ENCODE measurements at places on chromosomes 13 and 19.
A peak's percentile ranks its signal among the peaks of the same experiment; 100 is the strongest.

- no peak for DNase-seq
Observed at GRCh38 chr13:90757127-90757680, 590.3 kb upstream of the MIR17HG start.

DNA sequence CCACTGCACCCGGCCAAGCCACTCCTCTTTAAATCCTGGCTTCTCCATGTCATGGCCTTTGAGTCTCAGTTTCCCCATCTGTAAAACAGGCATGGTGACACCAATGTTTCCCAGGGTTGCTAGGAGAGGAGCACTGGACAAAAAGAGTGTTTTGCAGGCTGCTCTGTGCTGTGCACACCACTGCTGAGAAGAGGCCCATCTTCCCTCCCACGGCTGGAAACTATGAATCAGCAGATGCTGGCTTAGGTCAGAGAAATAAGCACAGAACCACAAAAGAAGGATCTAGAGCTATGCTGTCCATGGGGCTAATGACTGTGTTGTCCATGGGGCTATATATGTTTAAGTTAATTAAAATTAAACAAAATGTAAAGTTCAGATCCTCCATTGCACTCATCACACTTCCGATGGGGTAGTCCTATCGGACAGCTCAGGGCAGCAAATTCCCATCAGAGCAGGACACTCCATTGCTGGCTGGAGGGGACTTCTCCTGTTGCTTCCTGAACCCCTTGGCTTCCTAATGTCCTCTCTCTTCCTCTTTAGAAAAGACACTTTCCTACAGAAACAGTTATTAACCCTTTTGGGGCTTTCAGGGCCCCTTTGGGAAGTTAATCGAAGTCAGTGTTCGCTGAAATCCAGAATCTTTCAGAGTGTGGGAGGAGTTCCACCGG, 37.1 kb downstream of the TSHZ3 start:
- DNase-seq, result peak; percentile 92

DNA sequence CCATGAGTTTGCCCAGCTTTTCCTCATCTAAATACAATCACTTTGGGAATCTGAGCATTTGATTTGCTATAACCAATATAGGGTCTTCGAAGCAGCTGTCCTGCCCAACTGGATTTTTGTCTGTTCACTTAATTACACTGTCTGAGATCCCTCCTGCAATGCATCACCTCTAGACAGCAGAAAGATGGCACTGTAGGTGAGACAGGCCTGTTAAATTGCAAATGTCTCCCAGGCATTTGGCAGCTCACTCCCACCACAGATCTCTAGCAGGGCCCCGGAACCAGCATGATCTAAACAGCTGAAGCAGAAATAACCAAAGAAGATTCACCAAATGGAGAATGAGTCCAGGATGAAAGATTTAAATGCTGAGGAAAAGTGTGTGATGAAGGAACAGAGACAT, 41.9 kb upstream of the SERPINE3 start:
- no peak for DNase-seq

DNA sequence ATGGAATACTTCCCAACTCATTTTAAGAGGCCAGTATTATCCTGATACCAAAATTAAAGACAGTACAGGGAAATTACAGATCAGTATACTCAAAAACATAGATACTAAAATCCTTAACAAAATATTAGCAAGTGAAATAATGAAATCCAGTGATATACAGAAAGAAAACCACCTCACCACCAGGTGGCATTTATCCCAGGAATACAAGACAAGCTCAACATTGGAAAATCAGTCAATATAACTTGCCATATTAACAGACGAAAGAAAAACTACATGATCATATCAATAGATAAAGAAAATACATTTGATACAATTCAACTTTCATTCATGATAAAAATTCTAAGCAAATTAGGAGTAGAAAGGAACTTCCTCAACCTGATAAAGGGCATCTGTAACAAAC, 6.7 kb upstream of the GNA15 start:
- DNase-seq, result peak; percentile 68

DNA sequence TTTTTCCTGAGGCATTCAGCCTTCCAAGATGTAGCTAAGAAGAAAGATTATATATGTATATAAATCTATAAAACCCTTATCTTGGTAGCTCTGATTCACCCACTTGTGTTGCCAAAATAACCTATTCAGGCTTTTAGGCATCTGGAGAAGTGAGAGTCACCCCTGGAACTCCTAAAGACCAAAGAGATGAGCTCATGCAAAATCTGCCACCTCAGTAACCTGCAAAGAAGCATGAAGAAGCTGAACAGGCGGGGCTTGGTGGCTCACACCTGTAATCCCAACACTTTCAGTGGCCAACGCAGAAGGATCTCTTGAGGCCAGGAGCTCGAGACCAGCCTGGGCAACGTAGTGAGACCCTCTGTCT, 393.7 kb downstream of the FOXO1 start:
- DNase-seq, result no peak

GRCh38 chr19:824885-825284, 2.8 kb upstream of the AZU1 start:
- DNase-seq, result no peak

GRCh38 chr13:80510686-80511085, 169.8 kb upstream of the SPRY2 start:
- no peak for DNase-seq

GRCh38 chr19:16017138-16017490, 59.2 kb upstream of the TPM4 start:
- no peak for DNase-seq

DNA sequence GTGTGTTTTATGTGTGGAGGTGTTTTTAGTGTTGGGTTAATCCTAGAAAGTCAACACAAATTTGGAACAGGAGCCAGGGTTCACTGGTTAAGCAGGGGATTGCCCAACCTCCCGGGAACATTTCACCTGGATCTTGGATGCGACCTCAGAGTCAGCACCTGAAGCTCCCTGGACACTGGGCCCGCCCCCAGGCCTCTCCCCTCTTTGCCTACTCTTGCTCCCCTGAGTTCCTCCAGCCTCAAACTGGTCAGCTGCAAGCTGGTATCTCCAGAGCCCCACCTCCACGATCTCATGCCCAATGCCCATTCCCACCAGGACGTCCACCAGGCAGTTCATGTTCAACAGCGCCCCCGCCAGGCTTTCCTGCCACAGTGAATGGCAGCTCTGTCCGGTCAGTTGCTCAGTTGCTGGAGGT, 9.7 kb downstream of the HSD17B14 start:
- no peak for DNase-seq

DNA sequence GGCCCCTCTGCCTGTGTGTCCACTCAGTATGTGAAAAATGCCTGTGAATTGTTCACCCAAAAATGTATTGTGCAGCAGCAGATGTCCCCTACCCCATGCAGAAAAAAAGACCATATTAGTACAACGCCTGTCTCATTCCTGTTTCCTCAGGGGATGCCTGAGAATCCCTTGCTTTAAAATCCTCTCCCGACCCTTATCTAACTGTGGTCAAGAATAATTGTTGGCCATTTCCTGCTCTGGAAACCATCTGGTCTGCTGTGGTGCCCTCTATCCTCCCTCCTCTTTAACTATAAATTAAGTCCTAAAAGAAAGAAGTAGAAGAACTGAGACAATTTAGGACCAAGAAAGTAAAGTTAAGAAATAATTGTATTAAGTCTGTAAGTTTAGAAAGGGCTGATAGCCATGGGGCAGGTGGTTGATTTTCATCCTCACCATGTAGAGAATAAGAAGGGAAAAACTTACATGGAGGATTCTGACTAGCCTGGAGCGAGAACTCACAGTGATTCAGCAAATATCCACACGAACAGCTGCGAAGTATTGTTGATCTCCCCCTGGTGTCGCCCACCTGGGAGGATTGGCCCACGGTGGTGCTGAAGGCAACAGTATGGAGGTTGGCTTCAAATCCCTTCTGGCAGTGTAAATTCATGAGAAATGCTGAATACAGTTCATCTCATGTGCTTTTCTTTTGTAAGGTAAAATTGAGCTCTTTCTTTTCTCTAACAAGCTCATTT, 85.6 kb downstream of the COL4A2 start:
- DNase-seq, result peak; percentile 95

GRCh38 chr19:7856679-7857663, 17.2 kb downstream of the PRR36 start:
- no peak for DNase-seq

GRCh38 chr19:56319991-56320390, 5.4 kb upstream of the ZSCAN5A start:
- DNase-seq, result no peak

- DNase-seq, result peak; percentile 71
Observed at GRCh38 chr19:19217099-19217498, 5.3 kb downstream of the NCAN start.

GRCh38 chr19:9032136-9032631, 22.0 kb upstream of the MUC16 start:
- no peak for DNase-seq

DNA sequence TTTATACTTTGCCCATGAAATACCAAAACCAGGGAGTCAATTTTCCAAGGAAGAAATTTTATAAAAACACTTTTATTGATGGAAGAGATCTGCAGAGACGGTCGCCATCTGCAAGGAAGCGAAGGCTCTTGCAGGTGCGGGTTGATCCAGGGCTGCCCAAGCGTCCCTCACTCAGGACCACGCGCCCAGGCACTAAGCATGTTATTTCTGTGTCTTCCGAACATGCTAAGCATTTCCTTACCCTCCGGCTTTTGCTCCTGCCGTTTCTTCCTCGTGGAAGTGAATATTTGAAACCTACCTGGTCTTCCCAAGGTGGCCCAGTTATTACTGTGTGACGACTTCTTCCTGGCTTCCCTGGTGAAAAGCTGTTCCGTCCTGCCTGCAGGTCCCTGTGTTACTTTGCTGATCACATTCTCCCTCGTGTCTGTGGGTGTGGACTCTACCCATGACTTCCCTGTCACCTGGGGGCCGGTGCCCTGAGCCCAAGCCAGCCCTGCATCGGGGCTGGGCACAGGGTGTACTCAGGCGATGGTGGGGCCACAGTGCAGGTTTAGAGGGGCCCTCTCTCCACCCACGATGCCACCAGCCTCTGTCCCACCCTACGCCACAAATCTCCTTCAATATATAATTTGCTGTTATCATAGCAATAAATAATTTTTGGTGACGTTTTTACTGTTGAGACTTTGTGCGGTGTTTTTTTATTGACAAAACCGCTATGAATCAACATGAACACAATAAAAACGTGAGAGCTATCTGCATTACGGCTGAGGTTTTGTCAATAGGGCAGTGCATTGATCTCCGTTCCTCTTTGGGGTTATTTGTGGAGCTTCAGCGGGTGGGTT, 119.4 kb downstream of the URI1 start:
- no peak for DNase-seq

DNA sequence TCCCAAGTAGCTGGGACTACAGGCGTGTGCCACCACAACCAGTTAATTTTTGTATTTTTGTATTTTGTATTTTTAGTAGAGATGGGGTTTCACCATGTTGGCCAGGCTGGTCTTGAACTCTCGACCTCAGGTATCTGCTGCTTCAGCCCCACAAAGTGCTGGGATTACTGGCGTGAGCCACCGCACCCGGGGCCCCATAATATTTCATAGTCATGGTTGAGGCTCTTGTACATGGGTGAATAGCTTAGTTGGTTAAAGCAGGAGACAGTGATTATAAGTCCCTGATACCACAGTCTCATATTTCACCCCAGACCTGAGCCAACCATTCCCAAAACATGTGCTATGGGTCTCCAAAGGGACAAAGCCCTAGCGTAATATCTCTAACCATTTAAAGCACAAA, 26.1 kb downstream of the MBNL2 start:
- no peak for DNase-seq

DNA sequence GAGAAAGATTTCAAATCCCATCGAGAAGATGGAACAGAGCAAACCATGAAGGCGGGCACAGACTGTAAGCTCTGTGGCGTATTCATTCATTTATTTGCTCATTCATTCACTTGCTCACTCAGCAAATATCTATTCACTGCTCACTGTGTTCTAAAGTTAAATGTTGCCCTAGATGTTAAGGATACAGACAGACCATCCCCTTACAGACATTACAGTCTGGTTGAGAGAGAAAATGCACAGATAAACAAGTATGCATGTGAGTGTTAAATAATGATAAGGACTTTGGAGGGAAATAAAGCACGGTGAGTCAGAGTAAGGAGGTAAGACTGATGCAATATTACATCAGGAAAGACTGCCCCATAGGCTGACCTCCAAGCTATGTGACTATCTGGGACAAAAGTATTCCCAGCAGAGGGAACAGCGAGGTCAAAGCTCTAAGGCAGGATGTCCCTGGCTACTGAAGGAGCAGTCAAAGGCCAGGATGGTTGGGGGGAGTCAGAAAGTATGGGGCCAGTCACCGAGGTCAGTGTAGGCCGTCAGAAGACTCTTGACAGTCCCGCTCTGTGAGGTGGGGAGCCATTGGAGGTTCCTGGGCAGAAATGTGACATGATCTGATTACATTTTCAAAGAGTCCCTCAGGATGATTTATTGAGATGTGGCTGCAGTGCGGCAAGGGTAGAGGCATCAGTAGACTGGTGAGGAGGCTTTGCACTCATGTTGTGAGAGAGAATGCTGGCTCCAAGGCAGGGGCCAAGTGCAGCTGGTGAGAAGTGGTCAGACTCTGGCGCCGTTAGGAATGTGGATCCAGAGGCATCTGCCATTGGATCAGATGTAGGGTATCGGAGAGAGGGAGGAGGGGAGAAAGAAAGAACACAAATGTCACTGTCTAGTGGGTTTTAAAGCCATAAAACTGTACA, 37.9 kb downstream of the MBNL2 start:
- peak; percentile 93 for DNase-seq

DNA sequence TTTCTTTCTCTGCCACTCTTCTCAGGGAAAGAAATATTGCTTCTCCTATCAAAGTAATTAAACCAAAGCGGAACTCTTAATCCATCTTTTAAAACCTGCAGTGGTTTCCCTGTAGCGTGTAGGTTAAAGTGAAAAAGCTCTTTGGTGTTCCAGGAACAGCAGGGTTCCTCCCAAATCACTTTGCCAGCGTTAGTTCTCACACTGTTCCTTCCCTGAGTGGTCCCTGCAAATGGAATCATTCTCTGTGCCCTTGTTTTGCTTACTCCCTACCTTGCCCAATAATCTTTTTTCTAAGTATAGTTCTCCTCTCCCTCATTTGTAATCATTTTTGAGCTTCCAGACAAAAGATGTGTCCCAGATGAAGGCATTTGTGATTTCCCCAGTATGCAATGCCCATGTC, 207.5 kb downstream of the HS6ST3 start:
- no peak for DNase-seq

GRCh38 chr19:57914531-57914930, 1.9 kb downstream of the ZNF417 start:
- no peak for DNase-seq

DNA sequence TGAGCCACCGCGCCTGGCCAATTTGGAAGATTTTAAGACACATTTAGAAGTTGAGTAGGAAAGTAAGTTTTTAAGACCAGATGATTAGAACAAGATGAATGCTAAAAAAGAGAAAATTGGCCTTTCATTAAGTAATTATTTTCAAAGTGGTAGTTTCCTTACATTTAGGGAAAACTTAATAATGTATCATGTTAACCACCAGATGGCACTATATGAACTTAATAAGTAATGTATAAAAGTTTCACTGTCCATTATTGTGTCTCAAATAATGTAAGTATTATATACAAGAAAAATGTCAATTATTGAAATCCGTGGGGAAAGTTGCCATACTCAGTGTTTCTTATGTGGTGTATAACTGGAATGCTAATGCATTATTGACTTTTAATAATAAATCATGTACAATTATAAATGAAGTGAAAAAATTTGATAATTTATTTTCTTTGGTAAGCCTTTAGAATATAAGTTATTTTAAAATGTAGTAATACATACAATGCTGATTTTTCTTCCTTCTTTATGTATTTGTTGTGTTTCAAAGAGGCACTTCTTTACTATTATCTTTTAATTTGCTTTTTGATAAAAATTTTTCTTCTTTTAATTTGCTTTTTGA, 29.2 kb downstream of the COG6 start:
- peak; percentile 55 for DNase-seq

- DNase-seq, result no peak
Observed at GRCh38 chr13:28978574-28978973, 158.4 kb downstream of the MTUS2 start.

GRCh38 chr13:105083992-105084391, 1451.5 kb downstream of the EFNB2 start:
- DNase-seq, result no peak
